HCT116 (cell line): ENCODE measurements at places on chromosomes 7 and 10.

GRCh38 chr7:14144538-14144937 is 155.1 kb upstream of the ETV1 start:
- DNase-seq: no peak

DNA sequence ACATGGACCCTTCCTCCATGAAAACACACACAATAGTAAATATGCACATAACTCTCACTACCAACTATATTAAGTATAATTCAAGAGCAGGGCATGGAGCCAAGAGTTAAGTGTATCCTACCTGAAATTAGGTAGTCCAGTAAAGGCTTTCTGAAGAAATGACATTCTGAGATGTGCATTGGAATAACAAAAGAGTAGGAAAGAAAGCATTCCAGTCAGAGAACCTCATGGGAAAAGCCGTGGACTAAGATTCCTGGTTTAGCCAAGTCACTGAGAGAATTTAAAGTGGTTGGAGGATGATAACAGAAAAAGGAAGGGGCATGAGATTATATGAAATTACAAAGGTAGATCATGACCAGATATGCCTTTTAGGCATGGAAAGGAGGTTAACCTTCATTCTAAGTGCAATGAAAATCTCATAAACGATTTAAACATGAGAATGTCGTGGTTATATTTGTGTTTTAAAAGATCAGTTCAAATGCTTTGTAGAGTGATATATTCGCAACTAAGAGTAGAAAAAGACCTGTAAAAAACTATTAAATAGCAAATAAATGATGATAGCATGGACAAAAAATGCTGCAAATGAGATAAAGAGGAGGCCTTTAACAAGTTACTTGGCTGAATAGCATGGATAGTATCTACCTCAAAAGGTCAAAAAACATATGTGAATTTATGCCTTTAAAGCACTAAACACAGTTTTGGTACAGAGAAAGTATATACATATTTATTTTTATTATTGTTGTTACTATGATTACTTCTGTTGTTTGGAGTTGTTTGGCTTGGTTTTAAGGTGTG is 767.4 kb upstream of the GHITM start:
- no peak for DNase-seq

DNA sequence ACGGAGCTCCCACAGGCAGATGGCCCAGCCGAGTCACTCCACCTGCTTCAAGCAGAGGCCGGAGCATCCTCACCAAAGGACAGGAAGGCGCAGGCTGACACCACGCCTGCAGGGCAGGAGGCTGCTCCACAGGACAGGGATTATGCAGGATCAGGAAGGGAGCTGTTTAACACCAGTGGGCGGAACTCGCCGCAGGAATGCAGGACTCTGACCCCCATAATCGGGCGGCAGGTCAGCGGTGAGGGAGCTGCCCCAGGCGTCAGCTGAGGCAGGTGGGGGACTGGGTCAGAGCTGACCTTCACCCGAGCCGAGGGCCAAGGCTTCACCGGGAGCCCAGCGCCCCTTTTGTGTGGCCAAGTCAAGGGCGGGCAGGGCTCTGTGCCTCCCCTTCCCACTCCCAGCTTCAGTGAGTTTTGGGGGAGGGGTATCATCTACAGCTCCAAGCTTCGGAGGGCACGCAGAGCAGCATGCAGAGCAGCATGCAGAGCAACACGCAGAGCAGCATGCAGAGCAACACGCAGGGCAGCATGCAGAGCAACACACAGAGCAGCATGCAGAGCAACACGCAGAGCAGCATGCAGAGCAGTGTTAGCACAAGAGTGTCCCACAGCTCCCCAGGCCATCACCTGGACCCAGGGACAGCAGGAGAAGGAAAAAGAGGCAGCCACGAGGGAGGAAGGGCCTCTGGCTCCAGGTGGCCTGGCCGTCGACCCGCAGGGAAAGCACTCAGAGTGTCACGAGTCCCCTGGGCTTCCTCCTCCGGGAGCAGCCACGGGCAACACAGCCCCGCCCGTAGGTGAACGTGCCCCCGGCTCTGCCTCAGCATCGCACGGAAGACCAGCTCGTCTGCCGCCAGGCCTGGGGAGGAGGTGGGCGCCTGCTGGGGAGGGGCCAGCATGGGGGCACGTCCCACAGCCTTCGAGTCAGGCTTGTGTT is 151.7 kb upstream of the PPP2R2D start:
- DNase-seq: no peak

GRCh38 chr7:159117366-159118196 is 27.1 kb downstream of the VIPR2 start:
- DNase-seq: no peak

GRCh38 chr10:130013335-130014262 is 49.5 kb upstream of the EBF3 start:
- DNase-seq: no peak

DNA sequence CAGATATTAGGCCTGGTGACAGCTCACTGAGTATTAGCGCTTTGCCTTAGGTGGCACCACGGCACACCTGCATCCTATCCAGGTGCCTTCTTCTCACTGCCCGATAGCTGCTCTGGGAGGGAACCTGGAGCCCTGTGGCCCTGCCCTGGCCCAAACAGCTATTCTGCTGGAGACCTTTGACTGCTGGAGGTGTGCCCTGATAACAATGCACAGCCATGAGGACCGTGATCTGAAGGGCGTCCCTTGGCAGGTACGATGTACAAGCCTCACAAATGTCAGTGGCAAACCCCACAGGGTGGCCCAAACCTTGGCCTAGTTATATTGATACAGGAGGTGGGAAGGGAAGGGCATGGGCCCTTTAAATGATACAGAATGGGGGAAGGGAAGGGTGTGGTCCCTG is 259.5 kb downstream of the GRID1 start:
- DNase-seq: no peak

DNA sequence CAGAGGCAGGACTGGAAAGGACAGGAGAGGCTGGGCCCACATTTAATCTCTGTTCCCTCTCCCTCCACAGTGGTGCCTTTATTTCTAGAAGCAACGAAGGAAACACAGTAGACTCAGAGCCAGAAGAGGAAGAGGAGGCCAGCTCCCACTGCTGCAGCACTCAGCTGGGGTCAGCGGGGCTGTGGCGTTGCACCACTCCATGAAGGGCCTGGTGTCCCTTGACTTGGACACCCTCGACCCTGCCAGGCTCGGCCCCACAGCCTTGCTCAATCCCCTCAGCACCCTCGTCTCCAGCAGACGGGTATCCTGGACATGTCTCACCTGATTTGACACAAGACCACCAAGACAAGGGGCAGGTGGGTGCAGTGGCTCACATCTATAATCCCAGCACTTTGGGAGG is 38.8 kb downstream of the PRKAG2 start:
- no peak for DNase-seq
